ENCODE measurements at places on chromosomes 1 and 21. TPM values are rescaled to one million over a fixed set of nuclear protein-coding genes. Genes with fewer than 3 reads are reported as not detected.

GRCh38 chr1:199546323-199546722, 481.2 kb upstream of the NR5A2 start:
- H3K27me3 ChIP-seq, result no peaks in the 10 kb centered on the region
- DNase-seq, result no peak
- no peak overlapping the region for H3K27ac ChIP-seq
- no peak overlapping the region for H3K4me3 ChIP-seq
- no peaks in the 10 kb centered on the region for H3K36me3 ChIP-seq
- H3K4me1 ChIP-seq, result no peaks in the 10 kb centered on the region

DNA sequence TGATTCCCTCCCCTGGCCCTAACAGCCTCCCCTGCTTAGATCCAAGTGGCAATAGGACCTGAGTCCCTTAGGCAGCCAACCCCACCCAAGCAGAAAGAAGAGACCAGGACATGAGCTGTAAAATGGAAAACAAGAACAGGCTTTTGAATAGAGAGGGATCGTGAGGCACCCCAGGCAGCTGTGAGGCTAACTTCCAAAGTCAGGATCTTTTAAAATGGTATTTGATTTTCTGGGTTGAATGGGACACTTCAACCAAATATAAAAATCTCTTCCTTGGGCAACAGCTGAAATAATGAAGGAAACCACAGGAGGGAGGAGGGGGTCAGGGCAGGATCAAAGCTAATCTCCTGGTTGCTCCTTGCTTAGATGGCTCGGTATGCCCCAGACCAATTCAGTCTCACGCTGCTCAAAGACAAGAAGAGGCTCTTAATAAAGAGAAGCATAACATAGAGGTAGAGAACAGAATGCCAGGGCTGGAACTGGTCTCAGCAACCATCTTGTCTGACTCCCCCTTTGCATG, 28.6 kb upstream of the AVPR1B start:
- no peaks in the 10 kb centered on the region for H3K4me1 ChIP-seq
- H3K27me3 ChIP-seq, result no peaks in the 10 kb centered on the region
- no peak overlapping the region for H3K4me3 ChIP-seq
- no peak for DNase-seq
- no peak overlapping the region for H3K27ac ChIP-seq
- no peaks in the 10 kb centered on the region for H3K36me3 ChIP-seq

GRCh38 chr1:235997049-235997448, 67.8 kb downstream of the NID1 start:
- H3K27me3 ChIP-seq, result no peaks in the 10 kb centered on the region
- no peak overlapping the region for H3K27ac ChIP-seq
- H3K4me1 ChIP-seq, result peaks cover 20% of the 10 kb centered on the region
- no peaks in the 10 kb centered on the region for H3K36me3 ChIP-seq
- DNase-seq, result no peak

DNA sequence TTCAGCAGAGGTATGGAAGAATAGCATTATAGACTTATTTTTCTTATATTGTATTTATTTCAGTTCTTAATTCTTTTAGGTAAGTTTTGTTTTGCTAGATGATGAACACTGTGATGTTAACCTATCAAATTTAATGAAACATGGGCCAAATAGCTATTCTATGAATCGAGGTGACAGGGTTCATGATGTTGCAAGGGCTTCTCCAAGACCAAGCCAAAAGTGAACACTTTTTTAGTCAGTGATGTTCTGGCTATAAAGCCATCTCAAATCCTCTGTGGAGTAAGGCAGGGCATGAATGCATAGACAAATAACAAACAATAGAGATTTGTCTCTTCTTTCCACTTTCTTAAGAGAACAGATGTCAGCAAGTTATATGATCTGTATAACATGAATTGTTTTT, 26.7 kb downstream of the C1orf146 start:
- H3K27ac ChIP-seq, result no peak overlapping the region
- H3K36me3 ChIP-seq, result peaks cover 22% of the 10 kb centered on the region
- DNase-seq, result no peak
- H3K4me1 ChIP-seq, result no peaks in the 10 kb centered on the region
- H3K27me3 ChIP-seq, result no peaks in the 10 kb centered on the region

DNA sequence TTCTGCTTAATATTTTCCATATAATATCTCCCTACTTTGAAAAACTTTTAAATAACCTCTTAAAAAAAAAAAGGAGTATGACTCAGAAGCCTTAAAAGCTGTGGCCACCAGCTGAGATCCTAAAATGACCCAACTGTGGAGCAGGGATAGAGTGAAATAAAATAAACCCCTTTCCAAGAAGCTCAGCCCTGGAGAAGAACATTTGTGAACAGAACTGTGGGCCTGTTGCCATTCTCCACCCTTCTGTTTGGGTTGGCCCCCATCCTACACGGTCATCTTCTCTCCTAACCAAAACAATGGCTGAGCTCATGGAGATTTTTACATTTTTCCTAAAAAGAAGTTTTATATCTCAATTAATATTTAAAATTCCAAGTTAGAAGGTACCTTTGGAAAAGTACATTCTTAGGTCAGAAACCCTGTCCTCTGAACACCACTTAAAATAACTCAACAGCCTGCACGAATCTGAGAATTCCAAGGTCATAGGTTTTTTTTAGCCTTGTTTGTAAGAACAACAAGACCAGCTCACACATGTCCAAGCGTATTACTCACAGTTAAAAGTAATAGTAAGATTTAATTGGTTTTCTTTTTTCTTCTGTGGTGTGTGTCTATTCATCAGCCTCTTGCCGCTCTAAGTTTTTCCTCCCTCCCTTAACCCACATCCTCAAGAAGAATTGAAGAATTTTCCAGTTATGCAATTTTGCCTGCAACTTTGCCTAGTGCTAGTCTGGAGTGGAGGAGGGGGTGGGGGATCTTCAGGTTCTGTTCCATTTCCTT, 107.7 kb upstream of the ERRFI1 start:
- DNase-seq, result no peak
- no peaks in the 10 kb centered on the region for H3K27me3 ChIP-seq
- no peaks in the 10 kb centered on the region for H3K36me3 ChIP-seq

GRCh38 chr1:62539028-62539447, 58.3 kb upstream of the ANGPTL3 start:
- H3K4me1 ChIP-seq, result no peaks in the 10 kb centered on the region
- H3K27me3 ChIP-seq, result no peaks in the 10 kb centered on the region
- DNase-seq, result no peak
- H3K27ac ChIP-seq, result no peak overlapping the region
- H3K36me3 ChIP-seq, result peaks cover 8% of the 10 kb centered on the region
- no peak overlapping the region for H3K4me3 ChIP-seq

Gene DNASE2B
- total RNA-seq, result 5.5 TPM

DNA sequence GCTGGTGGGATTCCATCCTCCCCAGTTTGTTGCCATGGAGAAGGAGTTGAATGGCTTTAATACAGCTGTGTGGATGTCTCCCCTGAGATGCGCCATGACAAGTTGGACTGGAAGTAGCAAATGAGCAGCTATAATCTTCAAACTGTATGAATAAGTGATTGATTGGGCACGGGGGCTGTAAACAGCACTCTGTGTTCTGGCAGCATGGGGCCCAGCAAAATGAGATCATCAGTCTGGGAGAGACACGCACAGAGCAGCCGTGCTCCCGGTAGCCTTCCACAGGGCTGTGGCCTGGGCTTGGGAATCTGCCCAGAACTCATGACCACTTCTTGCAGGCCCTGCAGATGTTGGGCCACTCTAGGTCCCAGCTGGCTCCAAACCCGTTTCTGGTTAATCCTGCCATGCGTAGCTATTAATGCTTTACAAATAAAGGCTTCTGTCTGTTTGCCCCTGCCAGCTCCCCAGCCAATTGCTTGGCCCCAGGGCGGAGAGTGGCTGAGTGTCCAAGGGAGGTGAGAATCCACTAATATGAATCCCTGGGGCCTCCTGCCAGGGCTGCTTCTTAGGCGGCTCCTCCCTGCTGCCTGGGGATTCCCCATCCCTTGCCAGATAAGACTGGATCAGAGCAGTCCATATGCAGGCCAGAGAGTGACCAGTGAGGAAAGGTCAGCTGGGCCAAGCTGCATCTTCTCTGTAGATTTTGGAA, 642.9 kb downstream of the AJAP1 start:
- no peaks in the 10 kb centered on the region for H3K27me3 ChIP-seq
- no peak overlapping the region for H3K27ac ChIP-seq
- H3K36me3 ChIP-seq, result no peaks in the 10 kb centered on the region
- DNase-seq, result no peak
- no peaks in the 10 kb centered on the region for H3K4me1 ChIP-seq
